ENCODE measurements at places on chromosomes 6 and 20.

GRCh38 chr20:50831622-50832021 lies 36.8 kb downstream of the BCAS4 start:
- no peak for DNase-seq

- no peak for DNase-seq
Measured at GRCh38 chr6:139591075-139591865, 216.8 kb upstream of the CITED2 start.

GRCh38 chr6:88586371-88587149 lies 376.9 kb downstream of the RNGTT start:
- no peak for DNase-seq

DNA sequence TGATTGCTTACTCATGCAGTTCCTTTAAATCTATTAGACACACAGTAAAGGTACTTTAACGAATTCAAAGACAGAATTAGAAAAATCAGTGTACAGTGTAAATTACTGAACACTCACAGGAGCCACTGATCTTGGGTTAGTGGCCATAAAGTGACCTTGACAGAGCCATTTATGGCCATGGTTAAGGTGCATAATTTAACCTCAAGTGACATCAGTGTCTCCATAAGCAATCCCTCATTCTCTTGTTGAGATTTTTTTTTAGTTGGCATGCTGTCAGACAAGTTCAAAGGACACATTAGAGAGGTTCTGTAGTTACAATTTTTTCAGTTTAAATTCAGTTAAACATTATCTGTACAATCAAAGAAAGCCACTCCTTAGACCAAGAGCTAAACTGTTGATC lies 334.4 kb downstream of the KHDRBS2 start:
- DNase-seq = no peak

GRCh38 chr20:54123587-54124180 lies 50.1 kb downstream of the CYP24A1 start:
- no peak for DNase-seq

- DNase-seq = no peak
Measured at GRCh38 chr6:91719414-91719813, 1132.5 kb upstream of the MAP3K7 start.

DNA sequence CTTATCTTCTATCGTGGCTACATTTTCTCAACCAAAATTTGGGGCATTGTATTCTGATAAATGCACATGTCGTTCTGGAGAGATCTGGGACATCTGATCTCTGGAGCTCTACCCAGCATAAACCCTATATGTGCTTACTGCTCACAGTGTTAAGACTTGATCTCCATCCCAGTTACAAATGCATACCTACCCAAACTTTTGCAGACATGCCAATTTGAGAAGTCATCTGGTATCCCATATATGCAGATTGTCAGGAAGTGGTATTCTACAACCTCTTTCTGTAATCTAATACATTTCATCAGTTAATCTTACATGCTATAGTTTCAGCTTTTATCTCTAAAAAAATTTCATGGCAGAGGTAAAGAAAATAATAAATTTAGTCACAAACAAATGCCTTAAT lies 11.2 kb downstream of the BAG2 start:
- DNase-seq = no peak

- no peak for DNase-seq
Measured at GRCh38 chr6:33993653-33994471, 152.0 kb downstream of the GRM4 start.

DNA sequence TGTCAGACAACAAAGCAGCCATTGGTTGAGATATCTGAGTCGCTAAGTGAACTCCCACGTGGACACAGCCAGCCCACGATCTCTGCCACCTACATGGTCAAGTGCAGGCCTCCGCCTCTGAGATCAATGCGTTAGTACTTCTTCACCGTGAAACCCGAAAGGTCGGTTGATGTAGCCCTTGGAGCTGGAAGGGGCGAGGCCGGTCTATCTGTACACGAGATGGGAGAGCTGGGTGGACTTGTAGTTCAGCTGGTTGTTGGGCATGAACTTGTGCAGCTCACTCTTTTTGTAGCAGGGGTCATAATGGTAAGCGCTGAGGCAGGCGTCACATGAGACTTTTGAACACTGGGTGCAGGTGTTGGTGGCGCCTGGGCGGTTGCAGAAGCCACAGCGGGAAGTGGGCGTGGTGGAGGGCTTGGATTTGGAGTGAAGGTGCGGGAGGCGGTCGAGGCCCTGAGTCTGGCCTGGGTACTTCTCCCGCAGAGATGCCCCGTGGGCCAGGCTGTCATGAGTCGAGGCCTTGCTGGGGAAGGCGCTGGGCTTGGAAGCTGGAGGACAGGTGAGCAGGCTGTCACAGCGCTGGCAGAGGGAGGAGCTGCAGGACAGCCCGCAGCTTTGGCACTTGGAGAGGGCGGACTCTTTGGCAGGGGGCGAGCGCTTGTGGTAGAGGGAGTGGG lies 9.8 kb downstream of the SPATA2 start:
- no peak for DNase-seq

DNA sequence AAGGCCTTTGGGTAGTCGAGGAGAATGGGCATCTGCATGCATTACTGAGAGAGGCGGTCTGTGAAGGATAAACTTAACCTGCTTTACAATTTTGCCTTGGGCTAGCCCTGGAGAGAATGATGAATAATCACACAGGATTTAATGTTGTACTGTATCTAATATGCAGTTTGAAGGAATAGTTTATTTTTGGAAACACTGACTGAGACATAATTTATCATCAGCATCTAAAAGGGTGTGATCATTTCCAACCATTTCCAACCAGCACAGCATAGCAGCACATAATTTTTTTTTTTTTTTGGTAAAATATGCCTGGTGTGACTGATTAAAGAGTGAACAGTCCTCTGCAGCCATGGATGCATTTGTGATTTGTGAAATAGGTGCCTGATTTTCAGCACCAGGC lies 519.5 kb downstream of the PHF3 start:
- no peak for DNase-seq

- no peak for DNase-seq
Measured at GRCh38 chr6:157634546-157634945, 188.5 kb upstream of the SNX9 start.

DNA sequence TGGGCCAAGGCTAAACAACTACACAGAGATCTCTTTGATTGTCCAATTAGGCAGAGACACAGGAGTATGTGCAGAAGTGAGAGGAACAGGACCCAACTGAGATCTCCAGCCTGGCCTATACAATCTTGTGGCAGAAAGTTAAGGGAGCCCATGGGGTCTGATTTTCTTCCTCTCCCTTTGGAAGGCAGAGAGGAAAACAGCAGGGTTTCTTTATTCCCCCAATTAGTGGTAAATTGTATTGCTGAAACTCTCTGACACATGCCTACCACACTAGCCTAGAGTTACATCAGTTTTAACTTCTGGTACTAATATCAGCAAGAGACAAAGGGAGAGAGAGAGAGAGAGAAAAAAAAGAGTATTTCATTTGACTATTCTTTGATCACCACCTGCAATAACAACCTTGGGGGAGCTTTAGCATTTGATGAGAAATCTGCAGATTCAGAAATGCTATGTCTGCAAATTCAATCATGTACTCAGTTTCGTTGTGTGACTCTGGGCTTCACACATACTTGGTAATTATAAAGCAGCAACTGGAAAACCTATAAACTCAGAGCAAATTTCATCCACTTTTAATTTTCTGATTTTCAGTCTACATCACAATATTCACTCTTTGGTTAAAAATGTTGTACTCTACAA lies 260.3 kb upstream of the SPTLC3 start:
- DNase-seq = no peak

GRCh38 chr6:82270881-82271635 lies 23.5 kb upstream of the IBTK start:
- no peak for DNase-seq

DNA sequence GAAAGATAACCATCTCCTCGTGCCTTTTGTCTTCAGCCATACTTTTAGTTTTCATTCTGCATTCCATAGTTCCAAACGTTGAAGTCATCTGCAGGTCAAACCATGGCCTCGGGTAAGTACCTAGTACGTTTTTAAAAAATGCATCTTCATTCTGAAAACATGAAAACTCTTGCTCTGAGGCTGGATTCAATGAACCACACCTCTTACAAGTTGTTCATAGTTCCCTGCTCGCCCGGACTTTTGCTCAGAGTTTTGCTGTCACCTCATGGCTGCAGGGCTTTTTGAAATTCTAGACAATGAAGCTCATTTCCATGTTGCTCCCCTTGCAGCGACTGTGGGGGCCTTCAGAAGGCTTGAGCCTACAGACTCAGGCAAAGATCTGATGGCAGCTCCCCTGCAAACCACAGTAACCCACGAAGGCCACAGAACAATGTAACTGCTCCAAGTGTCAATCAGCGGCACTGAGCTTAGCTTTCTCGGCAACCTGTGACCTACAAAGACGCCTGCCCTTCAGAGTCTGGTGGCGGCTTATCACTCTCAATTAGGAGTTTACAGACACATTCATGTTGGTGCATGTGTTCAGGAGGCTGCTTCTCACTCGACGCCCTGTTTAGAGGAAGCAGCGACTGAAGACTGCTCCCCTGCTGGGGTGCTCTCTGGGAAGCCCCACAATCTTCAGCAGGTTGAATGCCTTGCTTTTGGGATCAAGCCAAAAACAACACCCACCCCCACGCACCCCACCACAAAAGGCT lies 61.2 kb downstream of the FOXC1 start:
- DNase-seq = no peak

DNA sequence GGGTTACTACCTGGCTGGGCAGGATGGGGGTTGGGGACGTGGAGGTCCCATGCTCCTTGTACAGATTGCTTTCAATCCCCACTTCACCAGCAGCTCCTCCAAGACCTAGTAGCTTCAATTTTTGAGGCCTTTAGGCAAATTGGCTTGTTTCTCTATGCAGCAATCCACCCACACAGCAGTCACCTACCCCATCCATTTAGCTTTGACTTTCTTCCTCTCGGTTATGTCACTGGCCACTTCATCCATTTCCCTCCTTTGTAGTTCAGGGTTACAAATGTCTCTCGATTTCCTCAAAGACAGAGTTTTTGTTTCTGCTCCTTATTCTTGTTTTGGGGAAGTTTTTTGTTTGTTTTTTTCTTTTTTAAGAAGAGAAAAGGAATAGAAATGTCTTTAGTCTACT lies 33.4 kb upstream of the RSPO4 start:
- no peak for DNase-seq

DNA sequence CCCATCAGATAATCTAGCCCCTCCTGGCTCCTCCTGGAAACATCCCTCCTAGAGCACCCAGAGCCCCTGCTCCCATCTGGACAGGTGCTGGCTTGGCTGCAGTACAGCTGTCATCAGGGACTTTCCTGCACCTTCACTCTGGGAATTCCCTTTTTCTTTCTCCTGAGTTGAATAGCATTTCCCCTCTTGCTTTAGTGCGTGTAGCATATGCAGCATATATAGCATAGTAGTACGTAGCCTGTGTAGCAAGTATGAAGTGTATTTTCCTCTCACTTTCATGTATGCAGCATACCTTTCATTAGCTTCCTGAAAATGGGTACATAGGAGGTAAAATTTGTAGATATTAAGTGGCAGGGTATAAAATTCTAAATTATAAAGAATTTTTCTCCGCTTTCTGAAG lies 352.9 kb downstream of the ESR1 start:
- no peak for DNase-seq

- no peak for DNase-seq
Measured at GRCh38 chr6:111503660-111504059, 20.6 kb upstream of the REV3L start.

DNA sequence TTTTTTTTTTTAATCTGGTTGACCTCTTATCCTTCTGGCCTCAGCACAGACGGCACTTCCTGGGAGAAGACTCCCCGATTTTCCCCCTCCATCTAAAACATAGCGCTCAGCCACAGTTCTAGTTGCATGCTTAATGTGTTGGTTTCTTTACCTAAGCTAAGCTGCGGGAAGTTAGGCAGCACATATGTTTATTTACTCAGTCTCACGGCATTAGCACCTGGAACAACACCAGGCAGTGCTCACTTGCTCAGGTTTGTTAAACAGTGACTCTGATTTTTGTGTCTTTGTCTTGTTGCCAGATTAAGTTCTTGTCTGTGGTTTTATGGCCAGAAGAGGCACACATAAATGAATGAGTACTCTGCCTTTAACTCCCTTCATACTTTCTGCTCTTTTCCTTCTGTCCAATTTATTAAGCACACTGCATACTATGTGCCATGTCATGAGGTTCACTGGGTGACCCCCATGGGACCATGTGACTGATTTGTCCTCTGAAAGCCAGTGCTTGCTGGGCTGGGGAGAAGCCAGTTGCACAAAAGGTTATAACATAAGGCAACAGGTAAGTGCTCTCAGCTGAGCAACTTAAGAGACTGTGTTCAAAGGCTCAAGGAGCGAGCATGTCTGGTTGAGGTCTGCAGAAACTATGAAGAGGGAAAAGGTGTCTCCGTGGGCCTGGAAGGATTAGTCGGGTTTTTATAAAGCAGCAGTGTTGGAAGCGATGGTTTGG lies 93.6 kb downstream of the RPP40 start:
- DNase-seq = peak; percentile 67

DNA sequence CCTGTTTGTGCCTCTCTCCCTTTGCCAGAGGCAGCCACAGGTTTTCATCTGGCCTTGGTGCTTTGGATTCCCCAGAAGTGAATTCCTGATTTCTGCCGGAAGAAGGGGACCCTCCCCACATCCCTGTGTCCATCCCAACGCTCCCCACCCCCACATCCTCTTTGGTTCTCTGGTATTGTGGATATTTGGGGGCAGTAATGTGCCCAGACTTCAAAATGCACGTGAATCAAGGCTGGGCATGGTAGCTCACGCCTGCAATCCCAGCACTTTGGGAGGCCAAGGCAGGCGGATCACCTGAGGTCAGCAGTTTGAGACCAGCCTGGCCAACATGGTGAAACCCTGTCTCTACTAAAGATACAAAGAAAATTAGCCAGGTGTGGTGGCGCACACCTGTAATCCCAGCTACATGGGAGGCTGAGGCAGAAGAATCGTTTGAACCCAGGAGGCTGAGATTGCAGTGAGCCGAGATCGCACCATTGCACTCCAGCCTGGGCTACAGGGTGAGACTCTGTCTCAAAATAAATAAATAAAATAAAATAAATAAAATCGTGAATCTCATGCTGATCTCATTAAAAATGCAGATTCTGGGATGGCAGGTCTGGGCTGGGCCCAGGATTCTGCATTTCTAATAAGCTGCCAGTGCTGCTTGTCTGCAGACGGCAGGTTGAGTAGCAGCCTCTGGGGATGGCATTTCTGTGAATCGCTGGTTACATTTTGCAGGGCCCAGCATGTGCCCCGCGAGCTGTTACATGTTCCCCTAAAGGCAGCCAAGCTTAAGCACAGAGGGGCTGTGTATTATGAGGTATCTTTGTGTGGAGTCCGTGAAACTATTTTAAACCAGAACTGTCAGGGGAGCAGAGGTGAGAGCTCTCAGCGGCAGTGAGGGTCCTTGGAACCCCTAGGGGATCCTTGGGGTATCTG lies 49.0 kb downstream of the SYNJ2 start:
- no peak for DNase-seq

DNA sequence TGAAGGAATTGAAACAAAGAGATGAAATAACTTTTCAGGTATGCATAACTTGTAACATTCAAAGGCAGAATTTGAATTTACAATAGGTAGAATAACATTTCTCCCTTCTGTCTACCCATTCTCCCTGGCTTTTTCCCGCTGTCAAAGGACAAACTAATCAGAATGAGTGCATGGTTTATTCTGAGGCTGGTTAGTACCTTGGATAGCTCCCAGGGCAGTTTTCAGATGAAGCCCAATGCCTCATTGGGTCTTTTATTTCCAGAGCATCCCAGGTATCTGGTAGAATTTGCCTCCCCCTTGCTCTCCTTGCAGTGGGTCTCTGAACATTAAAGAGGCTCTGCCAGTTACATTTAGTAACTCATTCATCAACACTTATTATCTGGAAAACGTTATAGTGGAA lies 665.5 kb downstream of the BCKDHB start:
- no peak for DNase-seq

All from upper lobe of left lung (tissue), 6 donors.